Effector CD4-positive, alpha-beta T cell (primary cell): ENCODE measurements at places on chromosomes 3 and 15.

DNA sequence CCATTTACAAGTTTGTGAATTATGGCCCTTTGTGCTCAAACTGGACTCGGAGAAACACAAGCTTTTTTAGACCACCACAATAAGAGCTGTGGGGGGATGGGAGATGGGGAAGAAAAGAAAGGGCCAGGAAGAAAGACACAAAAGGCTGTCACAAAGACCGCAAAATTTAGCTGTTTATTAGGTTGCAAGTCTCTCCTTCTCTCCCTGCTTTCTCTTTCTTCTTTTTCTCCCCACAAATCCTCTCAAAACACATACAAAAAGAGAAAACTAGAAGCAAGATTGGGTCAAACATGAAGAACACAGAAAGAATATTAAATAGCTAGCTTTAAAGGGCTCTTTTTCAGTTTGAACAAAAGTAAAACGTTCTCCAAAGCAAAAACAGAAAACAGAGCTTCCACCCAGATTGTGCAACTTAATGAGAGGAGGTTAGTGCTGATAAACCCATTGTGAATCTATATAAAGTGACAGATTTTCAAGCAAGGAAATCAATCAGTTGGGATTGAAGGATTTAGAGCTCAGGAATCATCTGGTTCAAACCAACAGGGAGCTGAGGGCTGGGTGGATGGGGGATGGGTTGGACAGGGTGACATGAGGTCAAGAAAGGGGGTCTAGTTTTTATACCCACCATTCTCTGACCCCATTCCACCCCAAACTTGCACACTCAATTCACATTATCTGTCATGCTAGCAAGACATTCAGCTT is 87.3 kb downstream of the DHX30 start:
- no peak for DNase-seq

GRCh38 chr3:138946663-138947494 is at the start of the genes FOXL2 and FOXL2NB:
Gene FOXL2 (minus strand): TSS chr3:138947137. CDS start chr3:138946722, 415 bp downstream.
Gene FOXL2NB (plus strand): TSS chr3:138947217. CDS start chr3:138947365, 148 bp downstream.
- no peak for DNase-seq

GRCh38 chr3:40073310-40074007 is 236.0 kb upstream of the EIF1B start:
- no peak for DNase-seq

- DNase-seq: no peak
Measured at GRCh38 chr3:60841355-60841754, 409.9 kb downstream of the FHIT start.

- DNase-seq: no peak
Measured at GRCh38 chr15:83475551-83475950, 28.4 kb downstream of the SH3GL3 start.

- no peak for DNase-seq
Measured at GRCh38 chr3:185823078-185824044, 1.5 kb downstream of the IGF2BP2 start.

GRCh38 chr3:126945171-126945721 is 37.7 kb upstream of the PLXNA1 start:
- no peak for DNase-seq

- DNase-seq: no peak
Measured at GRCh38 chr3:151890721-151891141, 17.3 kb downstream of the SUCNR1 start.

DNA sequence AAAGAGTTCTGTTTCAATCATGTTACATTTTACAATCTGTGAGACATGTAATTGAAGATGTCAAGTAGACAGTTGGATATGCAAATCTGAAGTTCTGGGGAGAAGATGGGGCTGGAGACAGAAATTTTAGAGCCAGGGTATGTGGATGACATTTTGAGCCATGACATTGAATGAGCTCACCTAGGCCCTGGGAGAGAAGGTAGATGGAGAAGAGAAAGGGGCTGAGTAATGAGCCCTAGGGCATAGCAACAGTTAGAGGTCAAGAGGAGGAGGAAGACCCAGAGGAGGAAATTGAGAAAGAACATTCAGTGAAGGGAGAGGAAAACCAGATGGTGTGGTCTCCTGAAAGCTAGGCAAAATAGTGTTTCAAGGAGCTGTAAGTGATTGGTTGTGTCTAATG is 15.3 kb downstream of the TMEM266 start:
- no peak for DNase-seq

DNA sequence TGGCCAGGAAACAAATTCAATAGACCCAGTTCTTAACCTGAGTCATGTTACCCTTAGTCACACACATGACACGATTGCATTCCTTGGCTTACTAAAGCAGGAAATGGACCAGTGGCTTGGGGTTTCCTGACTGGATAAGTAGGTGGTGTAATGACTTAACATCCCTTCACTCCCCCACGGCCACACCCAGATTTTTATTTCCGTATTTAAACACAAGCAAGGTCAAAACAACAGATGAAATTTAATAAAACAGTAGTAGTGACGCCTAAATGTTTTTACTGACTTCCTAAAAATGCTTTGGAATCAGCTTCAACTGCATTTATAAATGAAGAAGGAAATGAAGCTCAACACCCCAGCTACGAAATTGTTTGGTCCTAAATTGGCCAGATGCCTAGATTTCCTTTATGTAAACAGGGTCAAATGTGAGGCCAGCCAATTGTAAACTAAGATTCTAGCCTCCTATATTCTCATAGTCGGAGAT is 324.3 kb downstream of the CHST2 start:
- no peak for DNase-seq

GRCh38 chr3:39118079-39118478 is 10.6 kb downstream of the TTC21A start:
- no peak for DNase-seq

- no peak for DNase-seq
Measured at GRCh38 chr15:67126551-67127330, 61.3 kb downstream of the SMAD3 start.

GRCh38 chr15:98169551-98169950 is 209.0 kb downstream of the ARRDC4 start:
- DNase-seq: no peak

- no peak for DNase-seq
Measured at GRCh38 chr15:55060836-55061235, 135.9 kb downstream of the RSL24D1 start.

DNA sequence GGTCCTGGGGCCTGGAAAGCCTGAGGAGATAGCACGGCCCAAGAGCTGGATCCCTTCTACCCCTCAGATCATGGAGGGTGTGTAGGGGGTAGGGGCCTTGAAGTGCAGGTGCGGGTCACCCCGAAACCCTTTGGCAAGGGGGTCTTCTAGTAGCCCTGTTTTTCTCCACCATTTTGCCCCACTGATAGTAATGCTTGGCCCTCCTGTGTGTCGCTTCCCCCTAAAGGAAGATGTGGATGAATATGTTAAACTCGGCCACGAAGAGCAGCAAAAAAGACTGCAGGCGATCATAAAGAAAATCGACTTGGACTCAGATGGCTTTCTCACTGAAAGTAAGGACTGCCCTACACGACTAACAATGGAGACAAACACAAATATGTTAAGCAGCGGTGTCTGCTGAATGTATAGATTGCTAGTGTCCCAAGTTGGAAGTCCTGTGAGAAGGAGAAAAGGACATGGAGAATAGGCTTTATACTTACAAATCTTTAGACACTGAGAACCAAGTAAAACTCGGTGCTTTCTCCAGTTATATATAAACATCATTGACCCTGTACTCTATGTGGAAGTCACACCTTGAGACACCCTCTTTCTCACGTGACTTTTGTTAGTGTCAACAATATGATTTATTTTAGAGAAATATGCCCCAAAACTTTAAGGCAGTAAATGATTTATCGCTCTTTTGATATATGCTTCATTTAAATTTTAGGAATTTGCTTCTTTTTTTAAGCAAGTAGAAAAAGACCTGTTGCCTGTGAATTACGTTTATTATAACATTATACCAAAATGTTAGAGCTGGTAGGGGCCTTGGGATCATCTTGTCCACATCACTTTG is 802 bp downstream of the RCN2 start:
- no peak for DNase-seq

DNA sequence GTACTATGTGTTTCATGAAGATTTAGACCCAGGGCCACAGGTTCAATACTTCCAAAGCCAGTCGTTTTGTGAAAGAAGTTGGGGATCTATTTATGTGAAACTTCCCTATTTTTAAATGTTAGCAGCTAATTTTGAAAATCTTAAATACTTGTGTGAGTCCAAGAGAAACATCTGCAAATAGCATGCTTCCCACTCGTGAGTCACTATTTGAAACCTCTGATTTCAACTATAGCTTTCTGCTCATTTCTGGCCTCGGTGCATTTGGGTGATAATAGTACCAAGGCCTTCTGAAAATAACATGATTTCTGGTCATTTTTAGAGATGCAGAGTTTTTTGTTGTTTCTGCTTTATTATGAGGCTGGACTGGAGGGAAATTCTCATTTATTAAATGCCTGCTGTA is 110.0 kb downstream of the OPA1 start:
- DNase-seq: no peak
